ENCODE measurements at places on chromosomes 3 and 15. TPM values are rescaled to one million over a fixed set of nuclear protein-coding genes. Genes with fewer than 3 reads are reported as not detected.

The ADCY5 gene
- total RNA-seq, result 2.7 TPM

The NMNAT3 gene
- 5.4 TPM for total RNA-seq

The KLHL6 gene
- total RNA-seq, result 0.76 TPM

DNA sequence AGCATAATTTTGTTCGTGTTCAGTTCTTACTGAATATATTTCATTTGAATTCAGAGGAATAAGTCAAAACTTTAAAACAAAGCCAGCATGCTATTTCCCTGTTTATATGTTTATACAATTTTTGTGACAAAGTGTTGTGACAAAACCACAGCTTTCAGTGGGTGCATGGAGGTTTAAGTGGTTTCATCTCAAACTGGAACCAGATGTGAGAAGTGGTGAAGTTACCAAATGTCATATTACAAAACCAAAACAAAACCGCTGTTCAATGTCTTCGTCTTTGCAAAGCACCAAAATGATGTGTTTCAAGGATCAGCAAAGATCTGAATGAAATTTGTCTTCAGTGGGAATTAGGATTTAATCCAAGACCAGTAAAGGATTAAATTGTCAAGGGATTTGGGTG lies 59.3 kb upstream of the OSTN start:
- no peak for ATAC-seq

DNA sequence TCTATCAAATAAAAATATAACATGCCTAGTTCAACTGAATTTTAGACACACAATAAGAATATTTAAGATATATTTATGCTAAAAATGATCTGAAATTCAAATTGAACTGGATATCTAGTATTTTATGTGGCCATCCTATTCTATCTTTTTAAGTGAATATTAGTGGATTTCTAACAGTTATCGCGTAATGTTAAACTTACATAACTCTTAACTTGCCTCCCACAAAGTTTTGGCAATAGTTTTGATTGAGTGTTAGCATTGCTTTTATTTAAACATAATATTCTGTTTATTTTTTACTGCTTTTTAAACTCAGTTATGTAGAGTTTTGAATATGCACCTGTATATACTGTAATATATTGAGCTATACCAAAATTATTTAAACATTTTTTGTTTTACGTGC lies 1279.5 kb downstream of the OTOL1 start:
- no peak for ATAC-seq

GRCh38 chr3:70832089-70832833 lies 519.8 kb upstream of the MDFIC2 start:
- ATAC-seq, result no peak

DNA sequence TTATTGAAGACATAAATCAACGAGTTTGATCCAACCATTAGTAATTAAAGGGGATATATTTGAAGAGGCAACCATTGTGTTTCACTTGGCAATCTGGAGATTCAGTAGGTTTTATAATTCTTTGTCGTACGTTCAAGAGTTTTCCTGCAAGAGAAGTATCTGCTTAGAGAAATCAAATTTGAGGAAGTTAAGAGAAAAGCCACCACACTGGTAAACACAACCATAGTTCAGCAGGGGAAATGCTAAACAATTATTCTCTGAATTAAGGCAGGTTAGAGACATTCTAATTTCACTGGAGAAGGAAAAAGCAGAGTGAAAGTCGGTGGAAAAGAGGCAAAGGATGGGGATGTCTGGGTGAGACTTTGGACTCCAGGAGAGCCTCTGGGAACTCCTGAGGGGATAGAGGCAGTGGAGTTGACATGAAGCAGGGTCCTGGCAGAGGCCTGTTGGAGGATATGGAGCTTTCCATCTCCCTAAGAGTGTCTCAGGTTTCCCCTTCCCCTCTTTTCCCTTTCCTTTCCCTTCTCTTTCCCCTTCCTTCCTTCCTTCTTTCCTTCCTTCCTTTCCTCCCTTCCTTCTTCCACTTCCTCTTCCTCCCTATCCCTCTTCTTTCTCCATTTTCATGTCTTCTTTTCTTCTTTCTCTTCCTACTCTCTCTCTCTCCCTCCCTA lies 26.5 kb downstream of the SPINK8 start:
- ATAC-seq, result no peak

GRCh38 chr15:48999314-48999713 lies 35.6 kb upstream of the SHC4 start:
- ATAC-seq, result no peak

DNA sequence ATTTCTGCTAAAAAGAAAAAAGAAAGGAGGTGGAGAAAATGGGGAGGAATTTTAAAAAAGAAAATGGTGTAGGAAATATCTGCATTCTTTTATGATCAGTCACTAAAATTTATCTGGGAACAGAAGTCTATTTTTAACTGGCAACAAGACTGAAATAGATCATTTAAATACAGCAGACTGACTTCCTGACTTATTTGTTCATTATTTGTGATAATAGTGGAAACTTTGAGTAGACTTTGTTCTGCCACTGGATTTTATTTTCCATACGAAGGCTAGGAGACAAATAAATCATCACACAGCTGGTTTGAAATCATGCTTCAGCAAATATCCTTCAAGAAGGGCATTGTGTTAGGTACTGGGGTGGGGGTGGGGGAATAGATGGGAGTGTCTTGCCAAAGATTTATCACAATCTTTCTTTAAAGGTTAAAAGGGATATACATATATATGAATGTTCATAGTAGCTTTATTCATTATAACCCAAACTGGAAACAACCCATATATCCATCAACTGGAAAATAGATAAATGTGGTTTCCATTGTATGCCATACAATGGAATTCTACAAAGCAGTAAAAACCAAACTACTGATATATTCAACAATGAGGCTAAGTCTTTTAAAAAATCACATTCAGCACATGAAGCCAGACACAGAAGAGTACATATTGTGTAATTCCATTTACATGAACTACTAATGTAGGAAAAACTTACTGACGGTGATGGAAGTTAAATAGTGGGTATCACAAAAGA lies 4.7 kb upstream of the CLASP2 start:
- ATAC-seq, result no peak

GRCh38 chr3:120903221-120903620 lies 4.8 kb upstream of the STXBP5L start:
- ATAC-seq, result no peak

DNA sequence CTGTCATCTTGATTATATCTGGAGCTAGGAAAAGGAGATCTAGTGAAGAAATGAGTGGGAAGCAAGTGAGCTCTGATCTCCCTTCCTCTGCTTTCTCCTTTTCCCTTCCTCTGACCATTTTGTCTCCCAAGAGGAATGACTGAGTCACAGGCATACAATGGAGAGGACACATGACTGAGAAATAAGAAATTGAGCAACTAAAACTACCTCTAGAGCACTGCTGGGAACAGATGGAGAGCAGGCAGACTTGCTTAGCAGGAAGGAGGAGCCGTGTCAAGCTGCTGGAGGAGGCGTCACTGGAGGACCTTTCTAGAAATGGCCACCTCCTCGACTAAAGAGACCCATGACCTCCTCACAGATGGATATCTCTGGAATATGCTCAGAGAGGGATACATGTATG lies 66.9 kb upstream of the MYO5C start:
- ATAC-seq, result peak; percentile 96

- ATAC-seq, result no peak
These were observed 51.0 kb downstream of the EPHB1 start for GRCh38 chr3:134846084-134846483.

DNA sequence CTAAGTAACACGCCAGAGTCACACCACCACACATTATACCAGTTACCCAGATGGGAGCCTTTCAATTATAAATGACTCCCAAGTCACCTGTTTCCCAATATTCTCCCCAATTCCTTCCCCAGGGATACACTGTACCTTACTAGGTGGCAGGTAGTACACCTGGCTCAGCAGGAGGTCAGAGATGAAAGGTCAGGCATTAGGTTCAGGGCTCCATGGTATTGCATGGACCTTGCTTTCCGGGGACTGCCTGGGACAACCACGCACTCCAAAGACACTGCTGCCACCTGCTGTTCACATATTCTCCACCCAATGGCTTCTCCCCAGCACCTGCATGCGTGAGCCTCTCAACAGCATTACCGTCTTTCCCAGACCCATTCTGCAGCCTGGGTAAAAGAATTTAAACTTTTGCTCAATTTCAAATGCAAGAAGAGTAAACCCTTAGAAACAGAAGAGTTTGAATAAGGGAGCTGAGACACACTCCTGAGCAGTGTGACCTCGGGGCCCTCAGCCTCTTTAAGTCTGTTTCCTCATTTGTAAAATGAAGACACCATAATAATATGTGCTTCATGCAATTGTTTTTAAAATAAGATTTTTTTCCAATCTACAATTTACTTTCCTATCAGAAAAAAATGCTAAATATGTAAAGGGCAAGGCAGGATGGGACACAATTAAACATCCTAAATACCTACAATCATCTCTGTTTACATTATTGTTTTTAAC lies 28.0 kb upstream of the LACTB start:
- peak; percentile 87 for ATAC-seq

- ATAC-seq, result no peak
These were observed 121.5 kb upstream of the SATB1 start for GRCh38 chr3:18546632-18547031.

DNA sequence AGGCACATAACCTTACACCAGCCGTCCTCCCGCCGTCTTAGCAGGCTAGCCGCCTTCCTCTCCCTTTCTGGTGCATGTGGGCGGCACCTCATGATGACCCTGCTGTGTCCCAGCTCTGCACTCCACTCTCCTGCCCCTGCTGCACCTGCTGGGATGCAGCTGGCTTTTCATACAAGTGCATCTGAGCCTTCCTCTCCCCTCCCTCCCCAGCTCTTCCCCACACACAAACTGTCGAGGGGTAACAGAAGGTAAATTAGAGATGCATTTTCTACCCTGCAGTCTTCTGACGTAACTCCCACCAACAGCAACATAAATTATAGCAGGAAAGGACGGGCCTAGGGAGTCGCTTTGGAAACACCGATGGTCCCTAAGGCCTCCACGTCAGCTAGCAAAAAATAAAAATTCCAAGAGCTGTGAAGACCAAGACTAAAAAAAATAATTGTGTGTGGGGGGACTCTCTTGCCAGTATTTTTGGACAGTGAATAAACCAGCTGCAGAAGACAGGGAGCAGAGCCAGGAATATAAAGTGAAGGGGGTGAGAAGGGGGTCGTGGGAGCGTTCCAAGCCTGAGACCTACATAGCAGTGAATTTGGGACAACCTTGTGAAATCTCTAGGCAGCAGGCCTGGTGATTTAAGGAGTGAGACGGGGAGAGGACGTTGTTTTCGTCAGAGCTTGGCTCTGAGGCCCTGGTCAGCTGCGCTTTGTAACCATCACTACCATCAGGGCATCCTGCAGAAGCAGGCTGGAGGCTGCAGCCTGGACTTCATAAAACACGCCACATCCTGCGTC lies 216.2 kb downstream of the ADAMTS17 start:
- no peak for ATAC-seq
